ENCODE measurements at places on chromosomes 7 and 10.

DNA sequence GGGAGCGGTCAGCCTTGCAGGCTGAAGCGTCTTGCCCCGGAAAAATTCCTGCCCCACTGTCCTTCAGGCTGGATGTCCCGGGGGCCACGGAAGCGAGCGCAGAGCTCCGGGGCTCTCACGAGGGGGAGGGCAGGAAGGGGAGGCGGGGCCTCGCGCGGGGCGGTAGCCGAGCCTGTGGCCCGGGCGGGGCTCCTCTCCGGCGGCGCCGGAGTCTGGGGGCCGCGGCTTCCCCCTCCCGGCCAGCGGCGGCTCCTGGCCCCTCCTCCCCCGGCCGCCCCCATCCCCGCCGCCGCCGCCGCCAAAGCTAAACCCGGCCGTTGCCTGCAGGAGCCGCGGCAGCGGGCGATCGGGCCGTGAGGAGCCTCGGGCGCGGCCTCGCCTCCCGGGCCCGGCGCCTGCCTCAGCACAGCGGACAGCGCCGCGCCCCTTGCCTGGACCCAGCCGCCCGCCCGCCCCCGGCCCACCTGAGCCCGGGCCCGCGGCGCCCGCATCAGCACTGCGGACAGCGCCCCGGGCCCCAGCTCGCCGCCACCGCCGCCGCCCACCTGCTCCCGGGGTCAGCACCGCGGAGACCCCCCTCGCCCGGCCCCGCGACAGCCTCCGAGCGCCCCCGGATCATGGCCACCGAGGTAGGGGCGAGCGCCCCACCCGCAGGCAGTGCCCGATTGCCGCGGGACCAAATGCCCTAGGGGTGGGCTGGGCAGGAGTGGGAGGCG, at the start of gene GOLGA7B:
Gene GOLGA7B (plus strand): TSS at position 157 of the 716 bp plus-strand sequence. CDS start 461 bp downstream, at position 618.
- peak; percentile 89 for DNase-seq

GRCh38 chr10:44863344-44864047, 47.6 kb upstream of the TMEM72 start:
- peak; percentile 48 for DNase-seq

DNA sequence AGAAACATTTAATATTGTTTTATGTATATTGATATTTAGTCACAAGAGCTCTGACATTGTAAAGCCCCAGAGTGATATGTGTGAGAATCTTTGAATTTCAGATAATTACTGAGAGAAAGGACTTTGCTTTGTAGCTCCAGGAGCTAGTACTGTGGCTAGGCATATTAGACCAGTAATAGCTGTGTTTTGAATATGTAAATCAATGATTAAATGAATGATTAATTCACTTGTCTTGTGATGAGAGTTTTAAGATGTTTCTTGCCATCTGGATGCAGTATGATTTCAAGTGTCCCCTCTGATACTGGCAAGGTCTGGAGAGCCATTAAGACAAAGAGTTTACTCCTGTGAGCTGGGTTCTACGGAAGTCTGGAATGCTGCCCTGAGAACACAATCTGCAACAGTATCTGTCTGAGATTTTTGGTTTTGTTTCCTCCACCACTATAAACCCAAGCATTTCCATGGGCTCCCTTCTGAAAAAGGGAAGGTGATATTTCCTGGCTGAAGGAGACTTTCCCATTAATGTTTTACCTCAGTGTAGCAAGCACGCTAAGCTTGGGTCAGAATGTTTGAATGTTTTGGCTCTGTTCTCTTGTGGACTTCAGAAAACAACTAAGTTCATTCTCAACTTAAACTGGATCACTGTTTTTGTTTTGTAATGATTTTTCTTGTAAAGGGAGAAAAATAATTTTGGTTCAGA, 61.3 kb upstream of the BICC1 start:
- no peak for DNase-seq

- DNase-seq, result no peak
These were observed 5.7 kb downstream of the PRSS1 start for GRCh38 chr7:142754681-142755575.

DNA sequence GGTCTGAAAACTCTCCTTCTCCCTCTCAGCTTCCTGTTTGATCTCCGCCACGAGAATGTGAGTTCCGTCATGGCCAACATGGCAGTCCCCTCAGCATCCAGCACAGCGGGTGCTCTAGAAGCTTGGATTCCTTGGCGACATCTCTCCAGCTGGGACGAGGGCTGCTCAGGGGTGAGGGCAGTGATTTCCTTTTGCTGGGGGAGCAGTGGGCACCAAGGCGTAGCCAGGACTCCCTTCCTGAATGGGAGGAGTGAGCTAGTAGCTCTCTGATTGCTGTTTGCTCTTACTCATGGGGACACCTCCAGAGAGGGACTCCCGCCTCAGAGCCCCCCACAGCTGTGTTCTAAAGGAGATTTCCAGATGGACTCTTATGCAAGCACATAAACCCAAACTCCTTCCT, 28.8 kb upstream of the CTBP2 start:
- DNase-seq, result no peak

- no peak for DNase-seq
These were observed 2.8 kb upstream of the UCN3 start for GRCh38 chr10:5361966-5362365.

GRCh38 chr10:27713941-27714340, 31.7 kb downstream of the MKX start:
- DNase-seq, result no peak

GRCh38 chr7:39088730-39089593, 111.3 kb downstream of the POU6F2 start:
- DNase-seq, result no peak

Measured in hepatocyte (in vitro differentiated cells).